ENCODE measurements at places on chromosomes 3 and 15.

DNA sequence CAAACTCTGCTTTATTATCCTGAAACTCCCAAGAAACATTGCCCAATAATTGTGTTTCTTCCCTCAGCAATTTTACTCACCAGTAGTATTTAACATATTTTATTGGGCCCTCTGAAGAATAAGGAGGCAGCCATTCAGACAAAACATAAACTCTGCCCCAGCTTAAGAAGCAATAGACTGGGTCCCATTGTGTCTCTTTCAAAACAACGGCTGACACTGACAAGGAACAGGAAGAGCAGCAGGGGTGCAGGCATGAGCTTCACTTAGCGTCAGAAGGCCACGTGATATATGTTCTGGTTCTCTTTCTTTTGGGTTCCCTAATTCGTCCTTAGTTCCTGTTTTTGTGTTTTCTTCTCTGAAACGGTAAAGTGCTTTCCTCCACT, 242.3 kb downstream of the FHIT start:
- no peak for DNase-seq

DNA sequence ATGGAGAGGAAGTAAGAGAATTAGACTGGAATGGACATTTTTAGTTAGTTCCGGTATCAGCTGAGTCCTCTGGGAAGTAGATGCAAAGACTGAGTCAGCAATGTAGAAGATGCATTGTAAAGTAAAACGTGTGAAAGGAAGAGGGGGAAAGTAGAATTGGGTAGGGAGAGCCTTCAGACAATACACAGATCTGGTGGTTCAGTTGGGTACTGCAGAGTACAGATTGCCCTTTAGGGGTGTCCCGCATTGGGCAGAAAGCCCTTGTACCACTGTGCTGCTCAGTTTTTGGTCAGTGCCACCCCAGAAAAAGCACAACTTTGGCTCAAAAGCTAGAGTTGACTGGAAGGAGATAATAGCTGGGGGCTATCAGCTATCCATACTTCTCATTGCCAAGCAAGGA, 247.4 kb downstream of the KBTBD8 start:
- DNase-seq = no peak

- no peak for DNase-seq
Measured at GRCh38 chr3:70806556-70806955, 494.1 kb upstream of the MDFIC2 start.

- no peak for DNase-seq
Measured at GRCh38 chr3:171251835-171252234, 208.4 kb downstream of the TNIK start.

DNA sequence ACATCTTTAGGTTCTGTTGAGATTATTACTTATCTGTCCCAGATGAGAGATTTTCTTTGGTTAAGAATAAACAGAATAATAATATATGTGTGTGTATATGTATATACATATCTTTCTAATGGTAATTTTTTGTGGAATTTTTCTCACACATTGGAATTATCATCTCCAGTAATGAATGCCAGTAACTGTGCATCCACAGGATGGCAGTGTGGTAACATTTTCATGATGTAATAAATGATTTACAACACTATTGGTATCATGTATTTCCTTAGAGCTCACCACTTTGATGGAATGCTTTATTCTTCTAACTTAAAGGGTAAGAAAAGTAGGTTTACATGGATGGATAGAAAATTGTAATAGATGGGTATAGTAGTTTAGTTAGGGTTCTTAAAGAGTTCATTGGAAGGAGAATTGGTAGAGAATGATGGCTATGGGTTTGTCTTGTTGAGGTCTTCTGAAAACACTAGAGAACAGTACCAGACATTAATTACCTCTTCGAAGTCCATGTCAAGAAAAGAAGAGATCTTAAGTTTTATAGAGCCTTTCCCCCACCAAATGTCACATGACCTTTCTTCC, 78.1 kb downstream of the STT3B start:
- no peak for DNase-seq

DNA sequence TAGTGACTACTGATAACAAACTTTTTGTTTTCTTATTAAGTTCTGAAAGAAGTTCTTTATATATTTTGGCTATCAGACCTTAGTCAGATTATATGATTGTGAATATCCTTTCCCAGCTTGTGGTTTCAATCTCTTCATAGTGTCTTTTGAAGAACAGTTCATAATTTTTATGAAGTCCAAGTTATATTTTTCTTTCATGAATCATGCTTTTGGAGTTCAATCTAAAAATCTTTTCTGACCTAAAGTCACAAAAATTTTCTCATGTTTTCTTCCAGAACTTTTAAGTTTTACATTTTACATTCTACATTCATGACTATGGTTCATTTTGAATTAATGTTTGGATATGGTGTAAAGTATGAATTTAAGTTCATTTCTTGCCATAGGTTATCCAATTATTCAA, 34.2 kb upstream of the OCA2 start:
- no peak for DNase-seq

- DNase-seq = no peak
Measured at GRCh38 chr3:89314454-89315098, 207.2 kb downstream of the EPHA3 start.

- no peak for DNase-seq
Measured at GRCh38 chr3:172213904-172214303, 174.5 kb downstream of the FNDC3B start.

DNA sequence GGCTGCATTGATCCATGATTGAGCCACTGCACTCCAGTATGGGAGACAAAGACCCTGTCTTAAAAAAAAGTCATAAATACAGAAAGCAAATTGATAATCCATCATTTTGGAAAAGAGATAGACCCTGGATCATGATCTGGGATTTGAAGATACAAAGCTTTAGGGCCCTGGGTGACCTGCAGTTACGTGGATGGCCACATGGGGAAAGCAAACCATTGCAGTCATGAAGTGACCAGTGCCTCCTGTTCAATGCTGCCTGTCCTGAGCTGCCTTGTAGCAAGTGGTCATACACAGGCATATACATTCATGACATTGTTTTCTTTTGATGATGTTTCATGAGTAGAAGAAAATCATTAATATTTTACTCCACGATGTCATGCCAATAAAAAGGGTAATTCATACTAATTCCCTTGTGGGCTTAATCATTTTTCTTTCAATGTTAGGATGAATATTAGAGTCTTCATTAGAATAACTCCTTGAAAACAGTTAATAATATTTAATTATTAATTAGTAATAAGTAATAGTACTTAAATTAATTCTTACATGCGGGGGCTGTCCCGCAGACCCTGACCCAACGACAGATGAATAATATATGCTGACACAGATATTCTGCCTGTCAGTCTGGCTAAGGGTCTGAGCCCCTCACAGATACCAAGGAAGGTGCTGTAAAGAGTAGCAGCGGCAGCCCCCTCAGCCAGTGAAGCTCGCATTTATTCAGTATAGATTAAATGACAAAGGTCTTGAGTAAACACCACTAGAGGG, 109.0 kb upstream of the UNC13C start:
- no peak for DNase-seq

DNA sequence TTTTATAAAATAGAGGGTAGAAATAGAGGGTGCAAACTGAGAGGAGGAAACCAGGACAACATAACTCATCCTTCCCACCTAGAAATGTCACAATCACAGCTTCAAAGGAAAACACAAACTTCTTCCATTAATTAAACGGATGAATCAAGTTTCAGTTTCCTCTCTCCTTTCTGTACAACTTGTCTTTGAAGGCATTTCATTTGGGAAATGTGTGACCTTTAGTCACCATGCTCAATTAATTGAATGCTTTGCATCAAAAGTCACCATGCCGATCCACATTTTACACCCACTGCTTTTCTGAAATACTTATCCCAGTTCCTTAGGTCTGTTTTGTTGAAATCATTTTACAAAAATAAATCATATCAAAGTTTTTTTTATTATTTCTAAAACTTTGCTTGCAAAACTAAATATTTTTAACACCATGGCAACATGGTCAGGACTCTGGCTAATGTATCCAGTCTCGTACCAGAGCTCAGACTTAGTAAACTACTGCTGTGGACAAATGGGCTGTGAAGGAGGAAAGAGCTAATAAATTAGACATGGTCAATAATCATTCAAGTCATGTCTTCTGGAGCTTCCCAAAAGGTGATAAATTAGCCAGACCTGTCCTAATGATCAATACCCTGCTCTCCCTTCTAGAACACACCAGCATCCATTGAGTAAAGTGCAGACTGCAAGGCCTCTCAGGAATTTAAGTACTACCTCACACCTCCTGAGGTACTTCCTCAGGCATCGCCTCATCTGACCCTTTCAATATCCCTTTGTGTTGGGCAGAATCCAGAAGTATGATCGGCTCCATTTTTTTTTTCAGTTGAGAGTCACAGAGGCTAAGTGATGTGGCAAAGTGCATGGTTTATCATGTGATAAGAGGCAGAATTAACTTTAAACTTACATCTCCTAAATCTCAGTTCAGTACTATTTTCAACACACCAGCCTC, 161.3 kb downstream of the GREM1 start:
- DNase-seq = no peak

GRCh38 chr15:82540984-82541431, 751 bp upstream of the RPS17 start:
- no peak for DNase-seq

GRCh38 chr3:184359610-184360009, 1.8 kb downstream of the CLCN2 start:
- no peak for DNase-seq

- no peak for DNase-seq
Measured at GRCh38 chr3:134804508-134805480, 9.7 kb downstream of the EPHB1 start.

DNA sequence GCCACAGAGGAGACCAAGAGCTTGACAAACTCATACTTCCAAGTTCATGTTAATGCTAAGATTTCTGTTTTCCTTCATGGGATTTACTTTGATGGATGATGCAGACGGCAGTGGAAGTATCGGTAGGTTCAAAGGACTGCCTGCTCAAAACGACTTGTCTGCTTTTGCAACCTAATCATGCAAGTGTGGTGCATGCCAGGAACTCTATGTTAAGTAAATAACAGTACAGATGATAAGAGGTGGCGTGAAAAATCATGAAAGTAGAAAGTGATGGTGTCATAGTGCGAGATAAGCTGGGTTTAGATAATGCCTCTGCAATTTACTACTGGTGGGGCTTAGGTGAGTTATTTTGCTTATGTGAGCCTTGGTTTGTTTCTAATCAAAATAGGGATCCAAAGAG, 14.7 kb upstream of the LMCD1 start:
- DNase-seq = no peak

- DNase-seq = peak; percentile 37
Measured at GRCh38 chr3:127590282-127590592, 296 bp downstream of the TPRA1 start.

- no peak for DNase-seq
Measured at GRCh38 chr3:58924578-58924977, 125.2 kb downstream of the CFAP20DC start.

Data from stimulated activated CD4-positive, alpha-beta T cell treated with anti-CD3 and anti-CD28 coated beads, Interleukin-4, amount 100 ng/mL, for 1 hour (primary cell).